Stimulated activated CD4-positive, alpha-beta T cell treated with anti-CD3 and anti-CD28 coated beads, Interleukin-4, amount 100 ng/mL, for 48 hours (primary cell): ENCODE measurements at places on chromosomes 1 and 21.

DNA sequence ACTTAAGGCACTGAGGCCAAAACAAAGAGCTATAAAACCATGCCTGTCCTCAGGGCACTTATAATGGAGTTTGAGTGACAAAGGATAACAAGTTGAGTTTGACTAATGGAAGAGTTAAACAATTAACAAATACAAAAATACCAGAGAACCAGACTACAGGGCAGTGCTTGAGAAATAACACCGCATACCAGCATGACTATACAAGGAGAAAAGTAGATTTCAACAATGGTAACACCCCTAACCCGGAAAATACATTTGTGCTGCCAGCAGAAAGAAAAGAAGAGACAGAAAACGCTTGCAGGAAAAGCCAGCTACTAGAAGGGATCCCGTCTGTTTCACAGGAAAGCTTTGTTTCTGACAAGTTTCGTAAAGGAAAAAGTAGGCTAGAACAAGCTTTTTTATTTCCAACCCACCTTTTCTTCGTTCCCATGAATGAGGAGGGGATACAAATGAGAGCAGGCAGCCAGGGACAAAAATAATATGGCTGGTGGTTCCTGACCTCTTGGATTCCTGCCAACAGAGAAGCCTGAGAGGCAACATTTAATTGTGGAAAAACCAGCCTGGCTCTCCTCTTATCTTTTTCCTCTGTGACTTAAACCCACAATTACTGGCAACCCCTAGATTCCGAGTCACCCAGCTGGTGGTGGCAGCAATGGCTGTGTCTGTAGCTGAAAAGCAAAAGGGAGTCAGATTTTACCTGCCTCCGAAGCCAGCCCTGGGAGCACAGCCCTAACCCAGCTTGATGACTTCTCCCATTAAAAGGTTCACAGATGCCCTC lies 56.5 kb downstream of the WLS start:
- no peak for DNase-seq

- DNase-seq, result no peak
Measured at GRCh38 chr1:15075817-15076216, 77.7 kb upstream of the TMEM51 start.

GRCh38 chr1:234975941-234976860 lies 152.4 kb downstream of the TOMM20 start:
- no peak for DNase-seq

DNA sequence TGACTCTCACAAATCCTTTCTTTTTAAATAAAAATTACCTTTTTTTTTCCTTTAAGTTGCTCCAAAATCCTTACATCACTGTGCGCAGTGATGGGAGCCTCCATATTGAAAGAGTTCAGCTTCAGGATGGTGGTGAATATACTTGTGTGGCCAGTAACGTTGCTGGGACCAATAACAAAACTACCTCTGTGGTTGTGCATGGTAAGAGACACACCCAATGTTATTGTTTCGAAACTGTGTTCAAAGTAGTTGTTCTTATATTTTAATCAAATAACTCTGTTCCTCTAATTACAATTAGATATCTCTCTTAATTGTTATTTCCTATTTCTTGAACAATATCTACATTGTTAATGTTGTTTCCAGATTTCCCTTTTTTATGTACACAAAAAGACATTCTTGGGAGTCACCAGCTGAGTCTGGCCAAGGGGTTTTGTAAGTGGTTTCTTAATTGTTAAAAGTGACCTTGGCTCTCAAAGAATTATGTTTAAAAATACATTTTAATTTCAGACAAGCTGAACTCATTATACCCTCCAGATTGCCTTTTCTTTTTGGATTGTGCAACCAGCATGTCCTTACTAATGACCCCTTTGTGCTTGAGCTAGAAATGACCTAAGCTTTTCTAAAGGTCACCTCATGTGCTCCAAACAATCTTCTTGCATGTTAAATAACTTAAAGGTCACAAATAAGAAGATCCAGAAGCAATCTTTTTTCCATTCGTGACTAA lies 250.1 kb downstream of the HMCN1 start:
- DNase-seq, result no peak

GRCh38 chr1:31306278-31306677 lies 9.4 kb downstream of the ZCCHC17 start:
- no peak for DNase-seq
